ENCODE measurements at places on chromosomes 3 and 15.

DNA sequence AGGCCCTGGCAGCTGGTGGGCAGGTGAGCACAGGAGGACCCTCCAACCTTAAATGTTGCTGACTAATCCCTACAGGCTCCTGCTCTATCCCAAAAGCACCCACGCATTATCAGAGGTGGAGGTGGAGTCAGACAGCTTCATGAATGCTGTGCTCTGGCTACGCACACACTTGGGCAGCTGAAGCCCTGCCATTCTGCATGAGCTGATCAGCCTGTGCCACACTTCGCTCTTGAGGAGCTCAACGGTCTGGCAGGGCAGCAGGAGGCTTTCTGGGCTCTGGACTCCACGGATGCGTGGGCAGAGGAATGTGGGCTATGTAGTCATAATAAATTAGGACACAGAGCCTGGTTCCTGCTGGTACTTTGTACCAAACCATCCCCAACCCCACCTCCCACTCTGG is 6.1 kb downstream of the MST1 start:
- no peak for DNase-seq
- no peak overlapping the region for H3K4me3 ChIP-seq
- no peak overlapping the region for H3K27ac ChIP-seq
- no peaks in the 10 kb centered on the region for H3K27me3 ChIP-seq

DNA sequence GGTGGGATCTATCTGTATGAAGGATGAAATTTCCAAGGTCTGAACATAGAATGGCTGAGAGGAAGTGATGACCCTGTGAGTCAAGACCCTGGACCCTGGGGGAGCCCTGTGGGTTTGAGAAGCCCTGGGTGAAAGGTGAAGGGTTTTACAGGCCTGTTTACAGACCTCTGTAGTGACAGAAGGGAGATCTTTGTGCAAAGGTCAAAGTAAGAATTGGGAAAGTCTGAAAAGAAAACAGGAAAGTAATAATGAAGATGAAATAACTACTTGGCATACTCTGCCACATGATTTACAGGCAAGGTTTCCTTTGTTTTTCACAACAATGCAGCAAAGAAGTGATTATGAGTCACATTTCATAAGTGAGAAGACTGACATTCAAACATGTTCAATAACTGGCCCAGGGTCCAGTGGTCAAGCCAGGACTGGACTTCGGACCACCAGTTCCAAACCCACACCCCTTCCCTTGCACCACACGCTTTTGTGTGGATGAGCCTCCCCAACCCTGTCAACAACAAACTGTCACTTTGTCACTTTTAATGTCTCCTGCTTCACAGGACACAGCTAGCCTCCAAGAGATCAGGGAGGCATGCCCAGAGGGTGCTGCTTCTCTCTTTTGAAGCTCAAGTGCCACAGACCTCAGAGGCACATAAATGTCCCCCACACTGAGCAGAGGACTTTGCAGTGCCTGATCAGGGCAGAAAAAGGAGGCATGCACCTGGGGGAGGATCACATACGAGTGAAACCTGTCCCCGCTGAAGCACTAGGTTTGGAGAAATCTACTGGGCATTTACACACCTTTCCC is 21.5 kb downstream of the CD86 start:
- H3K36me3 ChIP-seq = no peaks in the 10 kb centered on the region
- no peak overlapping the region for H3K4me3 ChIP-seq
- no peak for DNase-seq
- no peak overlapping the region for H3K27ac ChIP-seq
- H3K27me3 ChIP-seq = no peaks in the 10 kb centered on the region

DNA sequence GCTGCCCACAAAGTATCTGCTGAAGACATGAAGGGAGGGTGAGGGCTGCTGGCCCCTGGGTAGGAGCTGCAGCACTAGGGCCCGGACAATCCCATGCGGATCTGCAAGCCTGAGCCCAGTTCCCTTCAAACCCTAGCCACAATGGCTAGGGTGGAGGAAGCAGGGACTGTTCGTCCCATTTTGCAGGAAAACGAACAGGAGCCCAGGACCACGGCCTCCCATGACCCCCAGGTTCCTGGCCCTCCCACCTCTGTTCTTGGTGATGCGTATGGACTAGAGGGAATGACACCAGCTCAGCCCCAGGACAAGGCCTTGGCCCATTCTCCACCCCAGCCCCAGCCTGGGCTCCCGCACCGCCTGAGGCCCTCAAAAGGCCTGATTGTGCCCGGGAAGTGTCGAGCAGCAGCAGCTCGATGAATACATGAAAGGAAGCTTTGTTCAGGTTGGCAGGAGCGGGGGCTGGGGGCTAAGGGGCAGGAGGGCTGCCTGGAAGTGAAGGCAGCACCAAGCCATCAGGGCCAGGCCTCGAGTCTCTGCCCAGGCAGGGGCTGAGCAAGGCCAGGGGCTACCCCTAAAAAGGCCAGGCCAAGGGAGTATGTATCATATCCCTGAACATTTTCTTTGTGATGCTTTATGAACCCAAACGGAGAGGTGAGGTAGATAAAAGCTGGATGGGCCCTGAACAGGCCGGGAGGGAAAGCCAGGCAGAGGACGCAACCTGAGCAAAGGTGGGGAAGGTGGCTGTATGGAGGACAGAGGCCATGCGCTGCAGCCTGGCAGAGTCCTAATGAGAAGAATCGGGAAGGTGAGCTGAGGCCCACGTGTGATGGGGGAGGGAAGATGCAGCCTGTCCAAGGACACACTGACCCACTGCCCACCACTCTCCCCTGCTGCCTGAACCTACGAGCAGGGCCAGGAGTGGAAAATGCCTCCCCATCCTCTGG is 12.2 kb downstream of the SEMA7A start:
- no peak overlapping the region for H3K4me3 ChIP-seq
- H3K27ac ChIP-seq = no peak overlapping the region
- H3K4me1 ChIP-seq = peaks cover 44% of the 10 kb centered on the region
- no peaks in the 10 kb centered on the region for H3K27me3 ChIP-seq
- H3K36me3 ChIP-seq = no peaks in the 10 kb centered on the region
- no peak for DNase-seq

DNA sequence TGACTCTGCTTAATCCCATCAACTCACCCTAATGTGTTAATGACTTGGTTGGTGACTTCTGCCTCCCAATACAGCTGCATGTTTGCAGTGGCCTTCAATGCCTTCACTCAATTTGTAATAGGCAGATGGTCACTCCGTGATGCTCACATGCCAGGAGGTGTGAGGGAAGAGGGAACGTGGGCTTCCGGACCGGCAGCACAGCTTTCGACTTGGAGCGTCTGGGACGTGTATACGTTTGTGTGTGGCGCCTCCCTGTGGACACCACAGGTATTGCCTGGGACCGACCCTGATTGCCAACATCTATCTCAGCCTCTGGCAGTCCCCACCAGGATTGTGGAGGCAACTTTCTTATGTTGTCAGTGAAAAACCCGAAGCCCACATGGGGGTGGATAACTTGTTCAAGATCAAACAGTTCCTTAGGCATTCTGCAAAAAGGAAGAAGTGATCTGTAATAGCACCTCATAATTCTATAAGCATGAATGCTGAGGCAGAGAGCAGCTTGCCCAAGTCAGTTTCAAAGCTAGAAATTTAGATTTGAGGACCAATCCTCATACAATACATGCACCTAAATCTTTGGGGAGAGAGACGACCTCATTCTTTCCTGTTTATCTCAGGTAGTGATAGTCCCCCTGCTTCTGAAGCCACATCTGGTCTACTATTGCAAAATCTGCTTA is 16.9 kb downstream of the MRPL46 start:
- H3K4me1 ChIP-seq = peaks cover 6% of the 10 kb centered on the region
- DNase-seq = peak; percentile 69
- H3K27ac ChIP-seq = no peak overlapping the region
- no peaks in the 10 kb centered on the region for H3K27me3 ChIP-seq

DNA sequence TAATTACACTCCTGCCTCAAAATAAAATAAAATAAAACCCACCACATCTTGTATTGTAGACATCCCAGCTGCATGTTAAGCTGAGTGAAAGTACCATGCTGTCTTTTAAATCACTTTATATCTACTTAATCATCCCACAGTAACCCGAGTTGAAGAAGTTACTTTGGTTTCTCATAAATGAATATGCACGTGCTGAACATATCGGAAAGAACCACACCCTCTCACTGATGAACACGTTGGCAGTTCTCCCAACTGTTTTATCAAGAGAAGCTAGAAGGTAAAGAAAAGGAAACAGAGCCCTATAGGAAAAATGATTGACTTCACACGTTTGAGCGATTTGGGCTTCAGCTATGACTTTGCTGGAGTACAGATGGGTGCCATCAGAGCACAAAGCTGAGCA is 15.9 kb upstream of the TM4SF19 start:
- DNase-seq = no peak
- no peaks in the 10 kb centered on the region for H3K36me3 ChIP-seq
- H3K4me3 ChIP-seq = no peak overlapping the region
- no peak overlapping the region for H3K27ac ChIP-seq
- H3K27me3 ChIP-seq = no peaks in the 10 kb centered on the region
